Retina (tissue), 1 donor: ENCODE measurements at places on chromosomes 4 and X.
A peak's percentile ranks its signal among the peaks of the same experiment; 100 is the strongest.

DNA sequence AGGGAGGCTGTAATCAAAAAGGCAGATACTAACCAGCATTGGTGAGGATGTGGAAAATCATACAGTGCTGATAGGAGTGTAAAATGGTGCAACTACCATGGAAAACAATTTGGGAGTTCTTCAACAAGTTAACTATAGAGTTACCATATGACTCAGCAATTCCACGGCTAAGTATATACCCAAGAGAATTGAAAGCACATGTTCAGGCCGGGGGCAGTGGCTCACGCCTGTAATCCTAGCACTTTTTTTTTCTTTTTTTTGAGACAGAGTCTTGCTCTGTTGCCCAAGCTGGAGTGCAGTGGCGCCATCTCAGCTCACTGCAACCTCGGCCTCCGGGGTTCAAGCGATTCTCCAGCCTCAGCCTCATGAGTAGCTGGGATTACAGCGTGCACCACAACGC is 15.0 kb upstream of the CD99L2 start:
- no peak for DNase-seq

DNA sequence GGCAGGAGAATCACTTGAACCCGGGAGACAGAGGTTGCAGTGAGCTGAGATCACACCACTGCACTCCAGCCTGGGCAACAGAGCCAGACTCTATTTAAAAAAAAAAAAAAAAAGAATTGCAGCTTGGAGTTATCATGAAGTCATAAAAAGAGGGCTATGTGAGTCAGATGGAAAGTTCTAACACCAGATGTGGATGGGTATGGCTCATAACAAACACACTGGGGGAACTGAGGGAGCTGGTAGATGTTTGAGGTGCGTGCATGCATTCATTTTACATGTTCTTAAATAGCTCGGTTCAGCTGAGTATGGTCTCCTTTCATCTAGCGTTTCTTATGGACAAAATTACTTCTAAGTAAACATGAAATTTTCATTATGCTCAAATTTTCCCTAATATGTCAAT is 11.7 kb downstream of the TRMT2B start:
- no peak for DNase-seq

DNA sequence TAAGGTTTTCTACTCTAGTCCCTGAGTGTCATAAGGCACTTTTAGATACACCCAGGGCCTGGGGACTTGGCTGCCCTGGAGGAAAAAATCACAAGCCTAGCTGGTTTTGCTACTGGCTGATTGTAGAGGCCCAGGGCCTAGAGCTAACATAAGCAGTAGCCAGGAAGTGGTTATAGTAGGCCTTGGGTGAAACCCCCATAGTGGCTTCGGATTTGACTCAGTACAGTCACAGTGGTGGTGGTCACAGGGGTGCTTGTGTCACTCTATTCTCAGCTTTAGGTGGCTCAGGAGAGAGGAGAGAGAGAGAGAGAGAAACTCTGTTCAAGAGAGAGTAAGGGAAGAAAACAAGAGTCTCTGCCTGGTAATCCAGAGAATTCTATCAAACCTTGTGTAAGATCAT is 194.5 kb upstream of the EDA2R start:
- DNase-seq, result no peak

GRCh38 chr4:123305736-123306135 is 90.9 kb upstream of the SPRY1 start:
- DNase-seq, result peak; percentile 23

- no peak for DNase-seq
Measured at GRCh38 chr4:106104276-106104675, 209.0 kb downstream of the NPNT start.

DNA sequence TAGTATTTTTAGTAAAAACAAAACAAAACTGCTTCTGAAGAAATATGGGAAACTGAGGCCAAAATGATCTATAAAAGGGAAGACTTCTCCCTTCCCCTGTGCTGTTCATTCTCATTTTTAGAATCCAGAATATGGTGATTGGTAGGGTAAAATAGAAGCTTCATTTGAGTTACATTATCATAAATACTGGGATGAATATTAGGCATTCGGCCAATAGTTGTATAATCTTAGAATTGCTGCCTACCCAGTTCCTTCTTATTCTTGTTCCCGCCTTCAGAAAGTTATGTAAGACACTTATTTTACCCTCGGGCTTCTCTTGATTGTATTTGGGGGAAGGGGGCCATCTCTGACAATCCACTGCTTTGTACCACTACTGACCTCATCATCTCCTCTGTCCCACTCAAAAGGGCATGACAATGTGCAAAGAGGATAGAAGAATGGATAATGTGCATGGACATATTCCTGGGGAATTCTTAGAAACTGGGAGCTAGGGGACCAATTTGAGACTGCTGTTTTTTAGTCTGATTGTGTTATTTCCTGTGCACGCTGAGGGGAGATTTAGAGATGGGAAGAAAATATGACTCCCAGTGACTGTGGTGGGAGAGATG is 588 bp downstream of the ART3 start:
- DNase-seq, result no peak

GRCh38 chr4:24003926-24004325 is 114.1 kb upstream of the PPARGC1A start:
- DNase-seq, result no peak

DNA sequence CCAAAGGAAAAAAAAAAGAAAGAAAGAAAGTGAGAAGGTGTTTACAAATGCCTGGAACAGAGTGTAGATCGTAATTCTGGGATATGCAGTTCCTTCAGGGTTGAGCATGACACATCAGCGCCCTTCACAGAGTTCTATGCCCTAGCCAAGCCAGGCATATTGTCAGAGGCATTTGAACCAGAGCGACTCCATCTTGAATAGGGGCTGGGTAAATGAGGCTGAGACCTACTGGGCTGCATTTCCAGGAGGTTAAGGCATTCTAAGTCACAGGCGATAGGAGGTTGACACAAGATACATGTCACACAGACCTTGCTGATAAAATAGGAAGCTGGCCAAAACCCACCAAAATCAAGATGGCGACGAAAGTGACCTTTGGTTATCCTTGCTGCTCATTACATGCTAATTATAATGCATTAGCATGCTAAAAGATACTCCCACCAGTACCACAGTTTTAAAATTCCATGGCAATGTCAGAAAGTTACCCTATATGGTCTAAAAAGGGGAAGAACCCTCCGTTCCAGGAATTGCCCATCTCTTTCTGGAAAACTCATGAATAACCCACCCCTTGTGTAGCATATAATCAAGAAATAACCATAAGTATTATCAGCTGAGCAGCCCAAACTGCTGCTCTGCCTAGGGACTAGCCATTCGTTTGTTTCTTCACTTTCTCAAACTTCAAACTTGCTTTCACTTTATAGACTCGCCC is 23.5 kb upstream of the LRBA start:
- no peak for DNase-seq

- no peak for DNase-seq
Measured at GRCh38 chrX:38662640-38663039, 101.3 kb downstream of the TSPAN7 start.

DNA sequence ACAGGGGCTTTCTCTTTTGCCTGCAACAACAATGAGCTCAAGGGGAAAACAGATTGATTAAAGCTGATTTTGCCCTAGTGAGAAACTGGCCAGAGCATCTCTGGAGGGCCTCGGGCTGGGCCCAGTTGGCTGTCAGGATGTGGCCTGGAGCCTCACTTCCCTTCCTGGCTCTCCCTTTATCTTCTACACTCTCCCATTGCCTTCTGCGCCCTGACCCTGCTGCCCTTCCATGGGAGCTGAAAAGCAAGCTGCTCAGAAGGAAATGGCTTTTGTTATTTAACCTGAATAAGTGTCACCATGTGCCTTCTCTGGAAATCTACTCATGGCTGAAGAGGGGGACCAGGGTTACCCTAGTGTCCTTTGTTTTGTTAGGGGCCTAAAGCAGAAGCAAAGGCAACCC is 43.8 kb downstream of the NHSL2 start:
- no peak for DNase-seq
